ENCODE measurements at places on chromosomes 13 and 19.
A peak's percentile ranks its signal among the peaks of the same experiment; 100 is the strongest.

GRCh38 chr19:49906879-49907564 lies 10.3 kb upstream of the IL4I1 start:
- DNase-seq = no peak

DNA sequence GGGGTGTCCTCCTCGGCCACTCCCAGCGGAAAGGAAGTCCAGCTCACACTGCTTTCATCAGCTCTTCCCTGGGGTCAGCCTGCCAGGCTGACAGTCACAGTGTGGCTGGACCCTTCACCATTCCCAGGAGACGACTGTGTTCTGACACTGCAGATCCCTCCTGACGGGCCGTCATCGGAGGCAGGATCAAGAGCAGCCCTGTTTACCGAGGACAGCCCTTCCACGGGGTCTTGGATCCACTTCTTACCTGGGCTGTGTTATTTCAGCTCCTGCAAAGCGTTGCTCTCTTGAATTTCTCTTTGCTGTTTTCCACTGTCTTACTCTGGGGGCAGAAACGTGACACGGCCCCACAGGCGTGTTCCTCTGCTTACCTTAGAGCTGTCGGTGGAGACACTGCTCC lies 149.9 kb upstream of the SOX1 start:
- DNase-seq = peak; percentile 25

GRCh38 chr13:107865643-107866031 lies 349.7 kb downstream of the LIG4 start:
- DNase-seq = no peak

- DNase-seq = no peak
These were observed 3.0 kb downstream of the ZNF557 start for GRCh38 chr19:7072541-7072940.

DNA sequence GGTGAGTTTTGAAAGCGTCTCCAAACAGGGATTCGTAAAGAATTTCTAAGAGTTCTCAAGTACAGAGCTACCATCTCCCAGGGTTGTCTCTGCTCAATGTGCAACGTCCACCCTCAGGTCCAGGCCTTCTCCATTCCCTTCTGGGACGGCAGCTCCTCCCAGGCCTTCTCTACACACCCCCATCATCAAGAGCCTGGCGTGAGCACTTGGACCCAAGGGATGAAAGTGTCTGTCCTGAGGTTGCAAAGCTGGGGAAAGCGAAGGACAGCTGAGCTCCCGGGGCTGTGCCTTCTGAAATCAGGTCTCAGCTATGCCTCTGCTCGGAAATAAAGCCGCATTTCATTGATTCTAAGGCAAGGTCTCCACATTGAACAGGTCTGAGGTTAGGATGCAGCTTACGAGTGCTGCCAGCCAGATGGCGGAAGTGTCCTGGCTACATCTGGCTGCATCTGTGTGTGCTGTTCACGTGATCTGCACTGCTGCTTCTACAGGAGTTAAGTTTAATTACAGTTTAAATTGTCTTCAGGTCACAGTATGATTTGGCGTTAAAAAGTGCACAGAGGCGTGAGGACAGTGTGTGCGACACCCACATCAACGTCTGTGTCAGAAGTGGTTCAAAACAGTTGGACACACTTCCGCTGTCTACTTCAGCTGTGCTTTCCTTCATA lies 27.0 kb upstream of the MIER2 start:
- peak; percentile 23 for DNase-seq

- DNase-seq = no peak
These were observed 764 bp downstream of the CLEC11A start for GRCh38 chr19:50723735-50724521.

DNA sequence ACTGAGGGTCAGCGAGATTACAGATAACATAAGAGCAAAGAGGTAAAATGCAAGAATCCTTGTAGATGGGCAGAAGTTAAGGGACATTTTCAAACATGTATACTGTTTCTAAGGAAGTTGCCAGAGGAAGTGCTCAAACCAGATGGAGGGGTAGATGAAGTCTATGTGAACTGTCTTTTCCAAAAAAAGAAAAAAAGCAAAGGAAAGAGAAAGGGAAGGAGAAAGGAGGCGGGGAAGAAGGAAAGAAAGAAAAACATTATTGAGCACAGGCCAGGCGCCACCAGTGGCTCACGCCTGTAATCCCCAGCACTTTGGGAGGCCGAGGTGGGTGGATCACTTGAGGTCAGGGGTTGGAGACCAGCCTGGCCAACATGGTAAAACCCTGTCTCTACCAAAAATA lies 5.3 kb downstream of the DMAC2 start:
- DNase-seq = peak; percentile 7

GRCh38 chr19:40733149-40733548 lies 16.2 kb downstream of the ITPKC start:
- DNase-seq = no peak

Measured in Peyer's patch (tissue), 4 donors.